ENCODE measurements at places on chromosomes 6 and 20.

- no peak for DNase-seq
These were observed 577.7 kb downstream of the HAO1 start for GRCh38 chr20:7362601-7363000.

GRCh38 chr20:52760791-52761190, 211.4 kb upstream of the TSHZ2 start:
- DNase-seq: no peak

DNA sequence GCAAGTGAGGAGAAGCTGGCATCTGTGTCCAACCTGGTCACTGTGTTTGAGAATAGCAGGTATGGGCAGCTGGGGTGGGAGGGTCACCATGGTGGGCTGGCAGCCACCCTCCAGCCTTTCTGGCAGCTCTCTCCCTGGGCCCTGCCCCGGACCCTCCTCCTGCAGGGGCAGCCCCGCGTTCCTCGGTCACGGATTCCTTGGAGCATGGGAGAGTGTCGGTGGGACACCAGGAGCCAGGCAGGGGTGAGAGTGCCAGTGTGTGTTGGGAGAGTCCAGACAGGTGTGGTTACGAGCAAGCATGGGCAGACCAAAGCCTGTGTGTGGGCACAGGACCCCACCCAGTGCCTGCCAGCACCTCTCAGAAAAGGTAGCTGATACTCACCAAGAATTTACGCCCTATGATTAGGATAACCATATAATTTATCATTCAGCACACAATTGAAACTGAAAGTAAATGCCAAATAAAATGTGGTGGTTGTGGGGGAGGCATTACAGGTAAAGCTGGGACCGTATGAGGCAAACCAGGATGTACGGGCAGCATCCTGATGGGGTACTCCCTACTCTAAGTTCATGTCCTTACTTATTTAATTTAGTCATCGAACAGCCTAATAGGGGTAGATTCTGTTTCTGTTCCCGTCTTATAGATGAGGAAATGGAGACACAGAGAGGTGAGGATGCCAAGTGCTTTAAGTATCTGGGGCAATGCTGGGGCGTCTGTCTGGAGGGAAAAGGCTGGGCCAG, 542 bp downstream of the FGD2 start:
- DNase-seq: no peak

- DNase-seq: no peak
These were observed 12.7 kb downstream of the IGF2R start for GRCh38 chr6:159981403-159982245.

- no peak for DNase-seq
These were observed 26.5 kb upstream of the ZFAND3 start for GRCh38 chr6:37793067-37793466.

DNA sequence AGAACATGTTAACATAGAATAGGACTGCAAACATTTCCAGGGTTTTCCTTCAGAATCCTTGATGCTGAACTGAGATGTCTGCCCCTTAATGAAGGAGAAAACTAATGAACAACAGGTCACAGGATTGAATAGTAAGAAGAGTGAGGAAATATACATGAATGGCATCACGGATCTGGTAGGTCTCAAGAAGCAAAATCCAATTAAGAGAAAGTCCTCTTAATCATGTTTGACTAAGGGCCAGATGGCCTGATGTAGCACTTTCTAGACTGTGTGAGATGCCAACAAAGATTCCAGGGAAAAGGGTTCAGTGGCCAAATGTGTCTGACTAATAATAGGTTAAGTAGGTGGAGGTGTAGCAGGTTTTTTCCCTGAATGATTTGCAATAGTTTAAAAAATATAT, 13.7 kb upstream of the SHPRH start:
- no peak for DNase-seq

DNA sequence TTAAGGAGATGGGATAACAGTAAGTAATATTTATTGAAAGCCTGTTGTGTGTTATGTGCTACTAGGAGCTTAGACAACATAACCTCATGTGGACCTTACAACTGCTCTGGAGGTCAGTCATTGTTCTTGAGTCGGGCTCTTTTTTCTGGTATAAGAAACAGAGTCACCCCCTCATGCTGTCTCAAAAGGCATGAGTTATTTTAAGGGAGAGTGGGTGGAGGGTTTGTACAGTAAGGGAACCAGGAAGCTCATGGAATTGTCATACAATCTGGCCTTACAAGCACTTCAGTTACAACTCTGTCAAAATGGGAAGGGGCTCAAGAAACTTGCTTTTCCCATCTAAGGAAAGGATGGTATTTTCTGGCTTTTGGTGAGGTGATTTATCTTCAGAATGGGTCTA, 16.5 kb upstream of the DSE start:
- no peak for DNase-seq

GRCh38 chr6:155578251-155578650, 122.6 kb upstream of the NOX3 start:
- DNase-seq: no peak

- DNase-seq: no peak
These were observed 137.5 kb upstream of the PTPN1 start for GRCh38 chr20:50372770-50373088.

- DNase-seq: no peak
These were observed 132.3 kb upstream of the SULF2 start for GRCh38 chr20:47917549-47918070.
